ENCODE measurements at places on chromosomes 3 and 15.

- no peak for DNase-seq
Measured at GRCh38 chr3:134147411-134147810, 103.2 kb downstream of the RYK start.

DNA sequence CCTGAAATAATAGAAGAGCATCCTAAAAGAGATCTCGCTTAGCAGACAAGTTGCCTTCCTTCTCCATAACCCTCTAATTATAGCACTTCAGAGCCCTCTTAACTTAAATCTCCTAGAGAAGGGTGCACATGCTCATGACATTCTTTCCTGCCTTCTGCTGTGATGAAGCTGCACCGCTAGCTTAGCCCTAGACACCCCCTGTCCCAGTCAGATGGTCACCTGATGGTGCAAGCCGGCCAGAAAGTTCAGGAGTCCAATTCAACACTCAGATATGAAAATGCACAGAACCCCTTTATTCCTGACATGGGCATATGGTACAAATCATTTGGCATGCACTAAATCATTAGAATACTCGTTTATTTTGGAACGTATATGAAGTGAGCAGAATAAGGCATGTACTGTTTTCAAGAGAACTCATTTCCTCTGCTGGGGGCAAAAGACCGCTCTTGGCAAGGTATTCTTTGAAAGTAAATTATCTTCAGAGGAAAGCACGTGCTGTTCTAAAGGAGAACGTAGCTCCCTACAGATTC lies 420.4 kb upstream of the PROK2 start:
- no peak for DNase-seq

GRCh38 chr15:40372981-40373380 lies 9.5 kb upstream of the KNSTRN start:
- DNase-seq: no peak

DNA sequence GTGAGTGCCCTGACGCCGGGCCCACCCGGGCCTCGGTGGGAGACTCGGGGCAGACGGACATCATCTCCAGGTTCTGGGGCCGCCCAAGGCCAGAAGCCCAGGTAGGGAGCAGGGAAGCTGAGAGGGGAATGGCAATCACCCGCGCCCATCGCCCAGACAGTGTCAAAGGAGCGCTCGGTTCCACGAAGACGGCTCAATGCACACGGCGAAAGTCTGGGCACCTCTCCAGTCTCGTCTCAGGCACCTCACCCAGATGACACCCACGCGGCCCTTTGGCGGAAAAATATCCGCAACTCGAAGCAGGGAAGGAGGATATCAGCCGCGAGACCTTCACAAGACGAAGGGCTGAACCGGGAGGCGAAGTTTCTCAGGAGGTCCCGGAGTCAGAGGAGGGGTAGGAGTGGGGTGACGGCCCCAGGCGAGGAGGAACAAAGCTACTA lies 916 bp downstream of the IL17RD start:
- DNase-seq: no peak

DNA sequence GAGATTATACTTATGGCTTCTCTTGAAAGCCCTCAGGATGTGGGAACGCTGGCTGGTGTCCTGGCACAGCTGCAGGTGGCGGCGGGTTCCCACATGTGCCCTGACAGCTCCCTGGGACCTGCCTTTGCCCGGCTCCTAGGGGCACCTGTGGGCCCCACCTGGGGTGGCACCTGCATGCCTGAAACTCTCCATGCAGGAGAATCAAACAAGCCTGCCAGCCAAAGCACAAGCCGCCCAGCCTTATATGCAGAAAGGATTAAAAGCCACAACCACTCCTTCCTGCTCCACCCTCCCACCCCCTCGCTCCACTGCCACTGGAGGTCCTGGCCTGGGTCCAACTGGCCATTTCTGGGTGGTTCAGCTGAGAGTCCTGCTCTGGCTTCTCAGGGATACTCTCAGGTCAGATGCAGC lies 18.1 kb downstream of the TRPM1 start:
- peak; percentile 54 for DNase-seq

DNA sequence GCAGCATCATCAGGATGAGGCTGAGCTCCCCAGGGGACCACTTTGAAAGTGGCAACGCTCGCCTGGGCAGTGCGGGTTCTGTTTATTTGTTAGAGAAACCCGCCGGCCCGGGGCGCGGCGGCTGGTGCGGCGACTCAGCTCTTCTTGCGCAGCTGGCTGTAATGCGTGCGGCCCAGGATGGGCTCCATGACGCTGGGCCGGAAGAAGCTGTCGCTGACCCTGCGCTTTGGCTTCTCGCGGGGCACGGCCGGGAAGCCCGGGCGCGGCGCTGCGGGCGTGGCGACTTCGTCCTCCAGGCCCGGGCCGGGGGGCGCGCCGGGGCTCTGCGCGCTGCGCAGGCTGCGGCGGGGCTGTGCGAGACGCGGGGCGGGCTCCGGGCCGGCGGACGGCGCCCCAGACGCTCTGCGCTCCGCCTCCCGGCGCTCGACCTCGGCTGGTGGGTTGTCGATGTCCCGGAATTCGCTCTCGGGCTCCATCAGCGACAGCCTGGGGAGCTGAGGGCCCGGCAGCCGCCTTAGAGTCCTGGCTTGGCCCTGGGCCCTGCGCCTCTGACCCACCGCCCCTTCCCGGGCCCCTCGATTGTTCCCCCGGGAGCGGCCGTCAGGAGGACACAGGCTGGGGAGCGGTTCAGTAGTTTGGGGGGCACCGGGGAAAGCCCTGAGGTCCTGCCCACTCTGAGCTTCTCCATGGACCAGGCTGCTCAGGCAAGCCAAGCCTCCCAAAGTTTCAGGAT lies 10.3 kb upstream of the KIF7 start:
- peak; percentile 91 for DNase-seq

DNA sequence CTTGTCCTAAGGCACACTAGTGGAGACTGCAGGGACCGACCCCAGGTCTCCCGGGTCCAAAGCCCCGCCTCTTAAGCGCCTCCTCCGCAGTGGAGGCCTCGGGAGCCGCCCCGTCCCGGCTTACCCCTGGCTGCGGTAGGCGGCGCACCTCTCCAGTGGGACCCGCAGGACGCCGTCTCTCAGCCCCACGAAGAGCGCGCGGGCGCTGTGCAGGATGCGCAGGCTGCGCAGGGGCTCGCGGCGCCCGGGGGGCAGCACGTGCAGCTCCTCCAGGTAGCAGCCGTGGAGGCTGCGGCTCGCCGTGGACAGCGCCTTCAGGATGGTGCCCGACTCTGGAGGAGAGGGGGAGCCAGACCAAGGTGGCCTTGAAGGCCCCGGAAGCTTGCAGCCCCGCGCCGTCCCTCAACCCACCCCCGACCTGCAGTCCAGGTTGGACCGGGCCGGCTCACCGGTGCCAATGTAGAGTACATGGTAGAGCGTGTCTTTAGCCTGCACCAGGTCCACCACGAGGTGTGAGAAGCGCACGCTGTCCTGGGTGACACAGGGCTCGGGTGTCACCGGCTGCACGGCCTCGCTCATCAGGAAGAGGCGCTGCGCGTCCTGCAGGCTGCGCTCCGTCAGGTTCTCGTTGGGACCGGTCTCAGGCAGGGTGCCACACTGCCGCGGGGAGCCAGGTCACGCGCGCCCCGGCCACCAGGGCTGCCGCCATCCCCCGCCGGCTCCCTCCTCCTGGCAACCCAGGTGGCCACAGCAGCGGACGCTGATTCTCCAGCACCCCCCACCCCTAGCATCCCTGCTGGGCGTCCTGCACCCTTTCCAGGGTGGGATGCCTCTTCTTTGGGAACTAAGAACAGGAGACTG lies 105.5 kb downstream of the SEMA5B start:
- DNase-seq: no peak

GRCh38 chr3:73030073-73030597 lies 31.3 kb upstream of the EBLN2 start:
- DNase-seq: no peak

DNA sequence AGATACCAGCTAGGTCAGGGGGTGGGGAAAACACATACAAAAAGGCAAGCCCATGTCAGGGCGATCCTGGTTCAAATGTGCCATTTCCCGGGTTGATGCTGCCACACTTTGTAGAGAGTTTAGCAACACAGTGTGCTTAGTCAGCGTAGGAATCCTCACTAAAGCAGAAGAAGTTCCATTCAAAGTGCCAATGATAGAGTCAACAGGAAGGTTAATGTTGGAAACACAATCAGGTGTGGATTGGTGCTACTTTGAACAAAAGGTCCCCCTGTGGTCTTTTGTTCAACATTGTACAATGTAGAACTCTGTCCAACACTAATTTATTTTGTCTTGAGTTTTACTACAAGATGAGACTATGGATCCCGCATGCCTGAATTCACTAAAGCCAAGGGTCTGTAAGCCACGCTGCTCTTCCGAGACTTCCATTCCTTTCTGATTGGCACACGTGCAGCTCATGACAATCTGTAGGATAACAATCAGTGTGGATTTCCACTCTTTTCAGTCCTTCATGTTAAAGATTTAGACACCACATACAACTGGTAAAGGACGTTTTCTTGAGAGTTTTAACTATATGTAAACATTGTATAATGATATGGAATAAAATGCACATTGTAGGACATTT lies 28.9 kb downstream of the TPM1 start:
- DNase-seq: no peak

DNA sequence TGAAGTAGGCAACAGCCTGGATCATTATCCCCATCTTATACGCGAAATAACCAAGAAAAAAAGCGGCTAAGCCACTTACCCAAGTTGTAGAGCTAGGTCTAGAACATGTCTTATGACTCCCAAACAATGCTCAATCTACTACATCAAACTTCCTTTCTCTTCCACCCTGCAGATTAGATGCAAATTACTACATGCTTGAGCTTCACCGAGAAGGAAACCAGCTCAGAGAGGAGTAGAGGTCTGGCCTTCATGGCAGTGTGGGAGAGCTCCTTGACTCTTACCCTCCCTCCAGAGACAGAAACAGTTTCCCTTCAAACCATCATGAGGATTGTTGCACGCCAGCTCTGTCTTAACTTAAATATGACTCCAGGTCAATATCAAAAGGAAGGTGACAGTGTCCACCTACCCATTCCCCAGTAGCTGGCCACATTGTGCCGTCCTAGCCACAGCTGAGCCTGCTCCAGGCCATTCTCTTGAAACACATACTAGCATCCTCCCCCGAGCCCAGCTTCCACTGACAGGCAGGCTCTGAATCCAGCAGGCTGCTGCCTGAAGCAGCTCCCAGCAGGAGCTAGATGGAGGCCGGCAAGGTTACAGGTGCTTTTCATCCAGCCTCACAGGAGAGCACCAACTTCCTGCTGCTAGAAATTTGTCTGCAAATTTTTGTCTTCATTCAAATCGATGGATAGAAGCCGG lies 56.8 kb downstream of the CPN2 start:
- peak; percentile 47 for DNase-seq

DNA sequence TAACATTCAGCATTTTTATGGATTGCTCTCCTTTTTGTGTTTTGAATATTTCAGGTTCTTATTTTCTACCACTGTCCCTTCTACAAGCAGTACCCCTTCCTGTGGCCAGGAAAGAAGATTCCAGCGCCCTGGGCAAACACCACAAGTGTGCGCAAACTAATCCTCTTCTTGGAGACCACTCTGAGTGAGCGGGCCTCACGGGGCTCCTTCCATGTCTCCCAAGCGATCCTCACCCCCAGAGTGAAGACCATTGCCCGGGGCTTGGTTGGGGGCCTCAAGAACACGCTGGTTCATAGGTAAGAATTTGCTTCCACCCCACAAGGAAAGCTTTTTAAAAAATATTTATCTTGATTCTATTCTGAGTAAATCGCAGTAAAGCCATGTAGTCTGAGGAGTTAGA lies 118.7 kb upstream of the ZBED2 start:
- DNase-seq: no peak

- no peak for DNase-seq
Measured at GRCh38 chr3:156478891-156479290, 76.0 kb downstream of the SSR3 start.

Data from SK-N-SH (cell line).